Cortex of kidney (tissue), 1 donor: ENCODE measurements at places on chromosomes 2 and 18.

DNA sequence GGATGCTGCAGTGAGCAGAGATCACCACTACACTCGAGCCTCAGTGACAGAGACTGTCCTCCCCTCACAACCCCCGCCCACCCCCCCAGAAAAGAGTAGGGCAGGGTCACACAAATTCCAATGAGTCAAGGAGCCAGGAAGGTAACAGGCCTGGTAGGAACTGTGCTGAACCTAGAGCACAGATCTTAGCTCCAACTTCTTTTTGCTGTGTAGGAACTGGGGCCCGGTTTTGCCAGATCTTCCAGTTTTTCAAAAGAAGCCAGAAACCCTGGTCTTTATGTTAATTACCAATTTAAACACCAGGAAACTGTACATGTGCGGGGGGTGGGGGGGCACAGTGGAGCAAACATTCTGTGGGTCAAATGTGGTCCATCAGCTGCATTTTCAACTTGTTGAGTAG is 71.0 kb downstream of the PRPF40A start:
- DNase-seq, result no peak

GRCh38 chr2:70247364-70248180 is 856 bp downstream of the TIA1 start:
- DNase-seq, result no peak

- DNase-seq, result no peak
These were observed 178.1 kb downstream of the BARD1 start for GRCh38 chr2:214631406-214631805.

GRCh38 chr2:16546128-16546754 is 119.4 kb downstream of the CYRIA start:
- no peak for DNase-seq

- DNase-seq, result no peak
These were observed 5.1 kb downstream of the NEDD4L start for GRCh38 chr18:58049000-58049688.
